Mucosa of descending colon (tissue), 3 donors: ENCODE measurements at places on chromosomes 6 and 20. TPM values are rescaled to one million over a fixed set of nuclear protein-coding genes. Genes with fewer than 3 reads are reported as not detected.

DNA sequence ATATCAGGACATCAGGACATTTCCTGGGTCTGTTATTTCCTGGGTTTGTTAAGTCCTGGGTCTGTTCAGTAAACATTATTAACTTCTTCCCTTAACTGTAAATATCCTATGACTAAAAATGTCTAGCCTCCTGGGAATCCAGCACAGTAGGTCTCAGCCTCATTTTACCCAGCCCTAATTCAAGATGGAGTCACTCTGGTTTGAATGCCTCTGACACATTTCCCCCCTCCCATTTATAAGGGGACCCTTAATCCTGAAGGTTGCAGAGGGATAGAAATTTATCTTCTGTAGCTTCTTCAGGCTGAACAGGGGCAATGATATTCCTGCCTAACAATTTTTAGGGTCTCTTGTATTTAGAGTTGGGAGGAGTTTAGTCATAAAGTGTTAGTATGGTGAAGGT, 21.8 kb downstream of the RNF182 start:
- DNase-seq = no peak

DNA sequence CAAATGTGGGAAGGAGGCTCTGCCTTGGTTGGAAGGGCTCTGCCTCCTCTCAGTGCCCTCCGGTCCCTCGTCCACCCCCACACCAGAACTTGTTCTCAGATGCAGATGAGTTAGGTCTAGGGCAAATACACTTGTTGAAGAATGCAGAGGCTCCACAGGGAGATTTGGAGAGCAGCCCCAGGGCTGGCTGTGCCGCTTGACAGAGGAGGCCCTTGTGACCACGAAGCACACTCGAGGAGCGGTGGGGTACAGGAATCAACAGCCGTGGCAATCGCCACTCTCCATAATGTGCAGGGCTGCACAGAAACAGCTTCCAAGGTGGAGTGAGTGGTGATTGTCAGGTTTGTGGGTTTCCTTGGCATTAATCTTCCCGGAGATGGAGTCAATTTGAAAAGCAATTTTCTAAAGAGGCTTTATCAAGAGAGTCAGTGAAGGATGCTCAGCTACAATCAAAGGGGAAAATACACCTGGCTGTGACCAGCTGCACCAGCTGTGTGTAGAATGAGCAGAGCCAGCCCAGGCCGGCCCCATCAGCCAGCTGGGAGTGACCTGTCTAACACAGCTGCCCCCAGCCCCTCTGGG, 59.5 kb downstream of the BFSP1 start:
- no peak for DNase-seq

The FHL5 gene
- total RNA-seq = 4.2 TPM

- no peak for DNase-seq
Observed at GRCh38 chr6:167127785-167128531, 5.1 kb downstream of the CCR6 start.

The SNX21 gene
- 14.0 TPM for total RNA-seq

GRCh38 chr6:81987293-81987692, 234.8 kb upstream of the TENT5A start:
- no peak for DNase-seq

DNA sequence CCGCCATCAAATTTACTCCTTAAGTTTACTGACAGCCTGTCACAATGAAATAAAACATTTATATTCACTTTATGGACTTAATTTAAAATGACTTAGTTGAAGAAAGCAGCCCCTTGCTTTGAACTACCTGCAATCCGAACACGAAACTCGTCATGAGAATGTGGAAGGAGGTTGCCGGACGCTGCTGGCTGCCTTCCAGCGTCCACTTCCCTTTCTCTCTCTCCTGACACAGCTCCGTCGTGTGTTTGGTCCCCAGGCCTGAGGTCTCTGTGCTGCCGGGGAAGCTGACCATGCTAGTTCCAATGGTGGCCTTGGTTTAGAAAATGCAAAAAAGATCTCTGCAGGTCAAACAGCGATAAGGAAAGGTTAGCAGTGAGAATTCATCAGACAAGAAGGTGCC, 519.7 kb downstream of the CDH26 start:
- no peak for DNase-seq

DNA sequence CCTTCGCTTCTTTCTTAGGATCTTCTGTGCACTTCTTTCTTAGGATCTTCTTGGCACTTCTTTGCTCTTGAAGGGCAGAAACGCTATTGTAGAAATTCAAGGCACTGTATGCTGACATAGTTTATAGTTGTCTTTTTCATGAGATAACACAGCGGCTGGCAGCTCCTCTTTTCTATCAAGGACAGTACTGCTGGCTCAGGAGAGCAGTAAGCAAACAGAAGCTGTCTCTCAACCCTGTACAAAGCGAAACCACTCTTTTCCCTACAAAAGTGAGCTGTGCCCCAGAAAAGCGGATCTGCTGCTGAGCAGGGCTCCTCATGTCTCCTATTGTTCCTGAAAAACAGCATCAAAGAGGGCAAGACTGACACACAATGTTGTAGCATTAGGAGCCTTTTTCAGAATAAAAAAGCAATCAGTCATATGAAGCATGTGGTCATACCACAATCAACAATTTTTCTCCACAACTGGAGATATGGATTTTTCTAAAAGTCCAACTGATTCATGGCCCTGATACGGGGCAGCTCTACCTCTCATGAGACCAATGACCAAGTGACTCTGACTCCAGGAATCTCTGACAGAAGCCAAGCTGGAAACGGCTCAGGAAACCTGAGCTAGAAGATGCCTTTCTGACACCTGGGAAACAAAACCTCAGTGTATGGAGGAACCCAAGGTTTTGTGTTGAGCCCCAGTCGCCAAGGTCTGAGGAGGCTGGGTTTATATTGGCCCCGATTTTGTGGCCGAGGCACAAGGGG, 255.9 kb downstream of the ESR1 start:
- no peak for DNase-seq
